Caco-2 (cell line): ENCODE measurements at places on chromosomes 2 and 18.

- DNase-seq = no peak
Observed at GRCh38 chr2:240258685-240259084, 118.2 kb upstream of the OTOS start.

- DNase-seq = peak; percentile 65
Observed at GRCh38 chr2:96251721-96252292, 14.0 kb downstream of the TMEM127 start.

GRCh38 chr2:218478544-218478943, 59.6 kb downstream of the VIL1 start:
- DNase-seq = no peak

GRCh38 chr2:200945395-200945729, 18.1 kb downstream of the ORC2 start:
- DNase-seq = no peak

DNA sequence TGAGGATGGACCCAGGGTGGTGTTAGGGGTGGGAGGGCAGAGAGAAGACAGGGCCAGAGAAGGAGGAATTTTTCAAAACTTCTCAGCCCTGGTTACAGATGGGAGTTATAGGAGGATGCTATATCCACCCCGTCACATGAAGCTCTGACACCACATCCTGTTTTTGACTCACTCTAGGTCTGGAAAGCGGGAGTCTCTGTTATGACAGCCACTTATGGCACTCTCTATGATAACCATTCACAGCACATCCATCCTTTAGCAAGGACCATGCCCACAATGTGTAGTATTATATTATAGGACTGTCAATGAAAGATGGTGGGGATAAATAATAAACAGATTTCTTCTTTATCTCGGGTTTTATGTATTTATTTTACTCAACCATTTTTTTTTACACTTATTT, 461.2 kb downstream of the CDH2 start:
- DNase-seq = no peak

GRCh38 chr2:98901291-98901690, 34.7 kb downstream of the CRACDL start:
- no peak for DNase-seq

DNA sequence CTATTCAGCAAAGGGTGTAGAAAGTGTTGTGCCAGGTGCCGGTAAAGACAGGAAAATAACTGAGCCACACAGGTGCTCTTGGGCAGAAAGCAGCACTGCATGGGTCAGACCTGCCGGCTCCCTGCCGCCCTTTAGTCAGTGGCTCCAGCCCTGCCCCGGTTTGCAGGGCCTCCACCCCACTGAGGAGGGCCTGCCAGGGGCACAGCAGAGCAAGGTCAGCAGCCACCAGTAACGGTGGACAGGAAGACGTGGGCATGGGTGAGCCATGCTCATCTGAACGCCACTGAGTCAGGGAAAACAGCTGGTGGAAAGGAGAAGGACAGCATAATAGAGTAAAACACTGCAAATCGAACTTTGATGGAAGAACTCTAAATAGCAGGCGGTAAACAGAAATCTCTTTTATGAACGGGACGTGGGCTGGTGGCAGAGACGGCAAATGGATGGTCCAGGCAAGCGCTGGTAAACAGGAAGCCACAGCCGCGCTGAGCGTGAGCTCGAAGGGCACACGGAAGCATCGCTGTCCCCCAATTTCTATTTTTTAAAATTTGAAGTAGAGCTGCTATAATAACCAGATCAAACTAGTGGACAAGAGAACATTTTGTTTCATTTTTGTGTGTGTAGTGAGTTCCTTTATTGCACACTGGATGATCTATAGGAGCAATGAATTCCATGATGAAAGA, 141.8 kb upstream of the ALKAL2 start:
- no peak for DNase-seq

DNA sequence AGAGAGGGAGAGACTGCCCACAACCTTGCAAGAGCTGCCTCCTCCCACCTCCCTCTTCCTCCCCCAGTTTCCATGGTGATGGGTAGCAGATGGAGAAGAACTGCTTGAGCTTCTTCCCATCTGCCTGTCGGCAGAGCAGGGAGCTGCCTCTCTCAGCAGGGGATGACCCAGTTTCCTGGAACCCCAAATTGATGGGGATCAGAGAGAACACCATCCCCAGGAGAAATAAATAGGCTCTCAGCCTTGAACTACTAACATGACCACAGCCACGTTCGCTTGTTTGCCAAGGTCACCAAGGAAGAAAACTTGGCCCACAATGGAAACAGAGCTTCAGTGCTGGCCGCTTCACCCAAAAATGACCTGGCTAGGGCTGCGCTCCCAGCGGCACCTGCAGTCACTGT, 82.2 kb downstream of the ADD2 start:
- DNase-seq = no peak

DNA sequence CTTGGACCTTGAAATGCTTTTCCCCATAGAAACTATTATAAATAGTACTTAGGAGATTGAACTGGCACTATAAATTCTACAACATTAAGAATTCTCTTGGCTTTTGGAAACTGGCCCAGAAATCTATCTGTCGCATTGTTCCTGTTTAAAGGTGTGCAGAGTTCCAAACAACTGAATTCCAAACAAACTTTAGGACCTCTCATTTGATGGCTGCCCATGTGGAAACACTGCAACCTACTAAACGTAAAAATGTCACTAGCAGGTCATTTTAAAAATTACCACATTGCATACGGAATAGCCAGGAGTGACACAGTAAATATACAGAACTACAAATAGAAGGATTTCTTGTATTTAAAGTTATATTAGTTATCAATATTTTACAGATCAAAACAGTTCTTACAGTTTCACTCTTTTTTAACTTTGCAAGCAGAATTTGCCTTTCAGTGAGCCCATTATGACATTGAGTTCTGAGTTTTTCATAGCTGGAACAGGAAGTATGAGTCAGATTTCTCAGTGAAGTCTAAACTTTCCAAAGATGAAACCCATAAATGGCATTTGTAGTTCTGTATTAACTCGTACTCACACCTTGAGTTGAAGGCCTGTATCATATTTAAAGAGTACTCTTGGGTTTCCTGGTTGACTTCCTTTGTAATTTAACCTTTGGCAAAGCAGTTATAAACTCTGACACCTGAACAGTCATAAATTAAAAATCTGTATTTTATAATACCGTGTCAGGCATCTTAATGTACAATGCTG, 142.3 kb upstream of the BOD1L2 start:
- no peak for DNase-seq

DNA sequence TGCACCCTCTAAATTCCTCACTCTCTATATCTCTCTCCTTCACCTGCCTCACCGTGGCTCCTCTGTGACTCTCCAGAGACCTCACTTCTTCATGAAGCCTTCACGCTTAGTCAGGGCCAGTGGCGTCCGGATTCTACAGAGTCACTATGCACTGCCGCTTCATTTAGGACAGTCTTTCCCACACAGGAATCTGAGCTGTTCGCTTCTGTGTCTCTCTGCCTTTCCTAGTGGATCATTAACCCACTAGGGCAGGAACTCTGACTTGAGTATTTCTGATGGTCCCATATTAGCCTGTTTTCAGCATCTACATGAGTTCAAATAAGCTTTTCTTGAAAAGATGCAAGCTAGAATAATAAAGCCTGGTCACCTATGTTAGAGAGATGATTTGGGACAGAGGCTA, 180.2 kb upstream of the DOK6 start:
- DNase-seq = no peak

DNA sequence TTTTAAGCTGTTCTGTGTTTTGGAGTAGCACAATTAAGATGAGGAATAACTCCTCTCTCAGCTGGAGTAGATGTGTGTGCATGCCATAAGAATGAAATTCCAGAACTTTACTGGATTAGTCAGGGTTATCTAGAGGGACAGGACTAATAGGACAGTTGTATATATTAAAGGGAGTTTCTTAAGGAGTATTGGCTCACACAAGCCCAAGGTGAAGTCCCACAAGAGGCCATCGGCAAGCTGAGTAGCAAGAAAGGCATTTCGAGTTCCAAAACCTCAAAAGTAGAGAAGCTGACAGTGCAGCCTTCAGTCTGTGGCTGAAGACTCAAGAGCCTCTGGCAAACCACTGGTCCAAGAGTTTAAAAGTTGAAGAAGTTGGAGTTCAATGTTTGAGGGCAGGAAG, 113.7 kb downstream of the RIT2 start:
- no peak for DNase-seq

DNA sequence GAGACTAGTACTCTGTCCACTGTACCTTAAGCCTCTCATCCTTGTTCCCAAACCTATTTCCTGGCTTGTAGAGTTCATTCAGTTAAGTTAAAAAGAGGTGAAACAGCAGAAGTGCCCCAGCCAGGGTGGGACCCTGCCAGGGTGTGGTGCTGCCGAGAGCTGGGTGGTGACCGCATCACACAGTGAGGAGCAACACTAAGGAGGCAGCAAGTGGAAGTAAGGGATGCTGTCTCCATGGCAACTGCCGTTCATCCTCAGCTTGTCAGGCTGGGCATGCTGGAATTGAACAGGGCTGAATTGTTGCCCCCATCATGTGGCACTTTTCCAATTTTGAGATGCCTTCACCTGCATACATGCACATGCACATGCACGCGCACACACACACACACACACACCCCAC, 77.0 kb downstream of the VSNL1 start:
- no peak for DNase-seq

DNA sequence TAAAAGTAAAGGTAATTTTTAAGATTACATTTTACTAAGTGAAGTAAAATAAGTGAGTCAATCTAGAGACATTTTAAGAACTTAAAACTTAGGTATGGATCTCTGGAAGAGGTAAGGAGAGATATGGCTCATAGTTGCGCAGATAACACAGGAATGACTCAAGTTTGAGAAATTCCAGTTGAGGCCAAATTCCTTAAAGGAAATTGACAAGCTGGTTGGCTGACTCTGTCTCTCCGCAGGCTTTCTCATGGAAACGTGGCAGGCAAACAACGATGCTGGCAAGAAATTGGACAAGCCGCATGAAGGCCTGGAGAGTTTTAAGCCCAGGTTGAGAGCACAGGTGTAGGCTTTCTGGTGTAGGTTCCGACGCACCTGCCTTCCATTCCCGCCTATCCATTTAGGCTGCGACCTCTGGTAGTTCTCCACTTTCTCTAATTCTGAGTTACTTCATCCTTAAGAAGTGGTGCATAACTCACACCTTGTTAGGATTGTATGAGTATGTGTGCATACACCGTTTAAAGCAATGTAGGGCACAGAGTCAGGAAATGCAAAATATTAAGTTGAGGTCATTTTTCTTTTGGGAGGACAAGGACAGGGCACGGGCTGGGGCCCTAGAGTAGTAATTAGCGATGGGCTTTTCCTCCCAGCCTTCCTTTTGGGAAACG, 589 bp upstream of the DAW1 start:
- peak; percentile 63 for DNase-seq

DNA sequence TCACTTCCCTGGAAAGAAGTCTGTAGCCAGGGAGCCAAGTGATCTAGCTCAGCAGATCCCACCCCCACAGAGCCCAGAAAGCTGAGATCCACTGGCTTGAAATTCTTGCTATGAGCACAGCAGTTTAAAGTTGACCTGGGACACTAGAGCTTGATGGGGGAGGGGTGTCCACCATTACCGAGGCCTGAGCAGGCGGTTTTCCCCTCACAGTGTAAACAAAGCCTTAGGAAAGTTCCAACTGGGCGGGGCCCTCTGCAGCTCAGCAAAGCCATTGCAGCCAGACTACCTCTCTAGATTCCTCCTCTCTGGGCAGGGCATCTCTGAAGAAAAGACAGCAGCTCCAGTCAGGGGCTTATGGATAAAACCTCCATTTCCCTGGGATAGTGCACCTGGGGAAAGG, 887.2 kb upstream of the LRATD1 start:
- peak; percentile 33 for DNase-seq

GRCh38 chr2:26172871-26173775, at the start of gene GAREM2:
TSS of gene GAREM2 (plus strand) at chr2:26173088. CDS start at chr2:26173221, 133 bp downstream.
- DNase-seq = peak; percentile 37

- no peak for DNase-seq
Observed at GRCh38 chr2:33094303-33094702, 147.6 kb downstream of the LTBP1 start.

DNA sequence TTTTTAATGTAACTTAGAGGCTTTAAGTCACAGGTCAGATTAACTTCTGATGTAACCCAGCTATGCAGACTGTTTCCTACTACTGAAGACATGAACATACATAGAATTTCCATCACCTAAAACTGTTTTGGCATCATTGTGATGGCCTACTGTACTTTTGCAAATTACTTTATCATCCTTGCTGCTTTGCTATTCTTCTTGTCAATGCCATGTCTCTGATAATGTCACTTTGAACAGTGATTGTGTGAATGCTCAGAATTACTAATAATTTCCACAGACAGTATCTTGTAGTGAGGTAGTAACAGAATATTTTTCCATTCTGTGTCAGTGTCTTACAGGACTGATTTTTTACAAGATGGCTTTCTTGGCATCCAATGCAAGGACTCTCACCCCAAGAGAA, 663.5 kb downstream of the DPP10 start:
- no peak for DNase-seq

DNA sequence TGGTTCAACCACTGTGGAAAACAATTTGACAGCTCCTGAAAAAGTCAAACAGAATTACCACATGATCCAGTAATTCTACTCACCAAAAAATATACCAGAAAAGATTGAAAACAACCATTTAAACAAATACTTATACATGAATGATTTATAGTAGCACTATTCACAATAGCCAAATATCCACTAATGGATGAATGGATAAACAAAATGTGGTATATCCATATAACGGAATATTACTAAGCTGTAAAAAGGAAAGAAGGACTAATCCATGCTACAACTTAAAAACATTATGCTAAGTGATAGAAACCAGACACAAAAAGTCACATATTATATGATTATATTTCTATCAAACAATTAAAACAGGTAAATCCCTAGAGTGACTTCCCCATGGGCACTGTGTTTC, 131.5 kb downstream of the SPOPL start:
- no peak for DNase-seq

DNA sequence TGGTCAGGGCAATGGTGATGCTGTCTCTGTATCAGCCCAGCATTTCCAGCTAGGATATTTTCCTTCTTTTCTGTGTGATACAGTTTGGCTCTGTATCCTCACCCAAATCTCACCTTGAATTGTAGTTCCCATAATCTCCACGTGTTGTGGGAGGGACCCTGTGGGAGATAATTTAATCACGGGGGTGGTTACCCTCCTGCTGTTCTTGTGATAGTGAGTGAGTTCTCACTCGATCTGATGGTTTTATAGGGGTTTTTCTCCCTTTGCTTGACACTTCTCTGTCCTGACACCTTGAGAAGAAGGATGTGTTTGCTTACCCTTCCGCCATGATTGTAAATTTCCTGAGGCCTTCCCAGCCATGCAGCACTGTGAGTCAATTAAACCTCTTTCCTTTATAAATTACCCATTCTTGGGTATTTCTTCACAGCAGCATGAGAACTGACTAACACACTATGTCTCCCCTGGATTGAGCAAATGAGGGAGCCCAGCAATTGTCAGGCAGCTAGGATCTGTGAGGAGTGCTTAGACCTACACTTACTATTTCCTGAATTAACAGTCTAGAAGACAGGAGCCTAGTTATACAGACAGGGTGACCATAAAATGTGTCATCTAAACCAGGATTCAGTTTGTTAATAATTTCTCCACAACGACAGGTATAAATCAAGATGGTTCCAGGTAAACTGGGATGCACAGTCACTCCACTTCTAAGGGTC, 6.0 kb downstream of the SCN2A start:
- no peak for DNase-seq

GRCh38 chr2:71783815-71784214, 330.5 kb downstream of the DYSF start:
- no peak for DNase-seq
